ENCODE measurements at places on chromosomes 2 and 18. TPM values are rescaled to one million over a fixed set of nuclear protein-coding genes. Genes with fewer than 3 reads are reported as not detected.

Gene CFAP221
- total RNA-seq = not detected

Gene CAMKMT
- 7.4 TPM for total RNA-seq

Gene TUBA3E
- not detected for total RNA-seq

Gene COX5B
- 235 TPM for total RNA-seq

Gene RAB31
- 44.4 TPM for total RNA-seq

Gene EGR4
- total RNA-seq = not detected

Gene SOCS6
- total RNA-seq = 26.8 TPM

Gene TTL
- 44.9 TPM for total RNA-seq

Gene GAREM1
- 0.09 TPM for total RNA-seq

Gene LIMS4
- total RNA-seq = 1.2 TPM

Gene DIPK1C
- total RNA-seq = not detected

Gene SLC66A3
- 12.3 TPM for total RNA-seq

Gene SLC8A1
- total RNA-seq = 96.9 TPM

Gene GALNT13
- total RNA-seq = not detected

Gene ZAP70
- not detected for total RNA-seq

Gene UGT1A4
- not detected for total RNA-seq

Gene FBXO48
- total RNA-seq = 0.63 TPM

Gene SULT1C2
- not detected for total RNA-seq

Gene SLC30A3
- not detected for total RNA-seq

Gene UGT1A5
- not detected for total RNA-seq

Gene RPRM
- not detected for total RNA-seq

Gene CREG2
- not detected for total RNA-seq

Gene BUB1
- total RNA-seq = 21.4 TPM

Gene TWIST2
- total RNA-seq = 126 TPM

Gene UGT1A1
- not detected for total RNA-seq

Gene CAPN14
- total RNA-seq = 0.12 TPM

Gene LBX2
- 0.27 TPM for total RNA-seq

Gene TRIM54
- not detected for total RNA-seq

Gene SALL3
- total RNA-seq = not detected

Gene COLEC12
- total RNA-seq = 0.05 TPM

Gene IL36G
- total RNA-seq = not detected

Gene RNF152
- total RNA-seq = 44.3 TPM

Gene KLHL30
- not detected for total RNA-seq
